ENCODE measurements at places on chromosomes 16 and 17.

DNA sequence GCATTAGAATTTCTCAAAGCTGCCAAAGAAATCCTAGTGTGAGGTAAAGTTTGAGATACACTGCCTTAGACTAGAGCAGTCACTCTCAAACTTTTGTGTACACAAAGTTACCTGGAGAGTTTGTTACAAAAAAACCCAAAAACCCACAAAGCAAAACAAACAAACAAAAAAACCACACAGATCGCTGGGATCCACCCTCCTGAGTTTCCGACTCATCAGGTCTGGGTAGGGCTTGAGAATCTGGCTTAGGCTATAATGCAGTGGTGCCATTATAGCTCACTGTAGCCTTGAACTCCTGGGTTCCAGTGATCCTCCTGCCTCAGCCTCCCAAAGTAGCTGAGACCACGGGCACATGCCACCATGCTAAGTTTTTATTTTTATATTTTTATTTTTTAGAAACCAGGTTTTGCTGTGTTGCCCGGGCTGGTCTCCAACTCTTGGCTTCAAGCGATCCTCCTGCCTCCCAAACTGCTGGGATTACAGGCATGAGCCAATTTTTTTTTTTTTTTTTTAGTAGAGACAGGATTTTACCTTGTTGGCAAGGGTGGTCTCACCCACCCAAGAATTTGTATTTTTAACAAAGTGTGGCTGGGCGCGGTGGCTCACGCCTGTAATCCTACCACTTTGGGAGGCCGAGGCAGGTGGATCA is 22.3 kb upstream of the SMG1 start:
- no peak for DNase-seq

GRCh38 chr17:68418876-68419275 is 38.4 kb downstream of the WIPI1 start:
- no peak for DNase-seq

- no peak for DNase-seq
Observed at GRCh38 chr16:26601335-26601734, 465.4 kb upstream of the C16orf82 start.

DNA sequence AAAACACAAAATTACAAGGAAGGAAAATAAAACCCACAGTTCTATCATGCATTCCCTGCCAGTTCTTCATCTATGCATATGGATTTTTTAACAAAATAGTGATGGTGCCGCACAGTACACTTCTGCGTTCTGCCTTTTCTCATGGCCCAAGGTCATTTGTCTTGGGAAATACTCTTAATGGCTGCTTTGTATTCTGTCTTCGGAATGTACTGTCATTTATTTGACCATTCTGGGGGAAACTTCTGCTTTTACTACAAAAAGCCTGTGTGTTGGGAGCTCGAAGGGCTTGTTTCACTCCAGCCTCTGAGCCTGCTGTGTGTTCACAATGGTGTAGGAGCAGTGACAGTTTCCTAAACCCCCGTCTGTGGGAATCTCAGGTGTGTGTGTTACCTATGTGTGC is 82.8 kb upstream of the SEC14L1 start:
- no peak for DNase-seq

GRCh38 chr17:77109159-77109759 is 31.5 kb upstream of the SEC14L1 start:
- DNase-seq = no peak

GRCh38 chr17:1467898-1468492 is 12.0 kb upstream of the CRK start:
- no peak for DNase-seq

- no peak for DNase-seq
Observed at GRCh38 chr16:19066988-19067348, 446 bp upstream of the COQ7 start.

- no peak for DNase-seq
Observed at GRCh38 chr17:64095144-64095882, 34.6 kb downstream of the ERN1 start.

GRCh38 chr17:9249245-9249953 is 228.1 kb downstream of the NTN1 start:
- no peak for DNase-seq

DNA sequence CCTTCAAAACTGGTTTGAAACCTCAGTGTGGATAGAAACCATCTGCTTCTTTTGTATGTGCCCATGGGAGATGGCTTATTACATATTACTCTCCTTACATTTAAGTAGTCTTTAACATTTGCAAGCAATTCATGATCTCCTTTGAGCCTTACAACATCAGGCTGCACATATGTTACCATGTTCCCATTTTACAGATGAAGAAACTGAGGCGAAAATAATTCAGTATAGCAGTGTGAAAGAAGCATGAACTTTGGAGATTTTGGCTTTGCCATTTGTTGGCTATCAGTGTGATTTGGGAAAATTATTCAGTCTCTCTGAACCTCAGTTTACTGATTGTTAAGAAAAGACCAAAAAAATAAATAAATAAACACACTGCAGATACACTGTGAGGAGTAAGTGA is 15.7 kb downstream of the GNAO1 start:
- no peak for DNase-seq

- DNase-seq = no peak
Observed at GRCh38 chr17:67662712-67663111, 55.0 kb upstream of the NOL11 start.

GRCh38 chr17:79916991-79917901 is 78.0 kb upstream of the CBX4 start:
- DNase-seq = no peak

DNA sequence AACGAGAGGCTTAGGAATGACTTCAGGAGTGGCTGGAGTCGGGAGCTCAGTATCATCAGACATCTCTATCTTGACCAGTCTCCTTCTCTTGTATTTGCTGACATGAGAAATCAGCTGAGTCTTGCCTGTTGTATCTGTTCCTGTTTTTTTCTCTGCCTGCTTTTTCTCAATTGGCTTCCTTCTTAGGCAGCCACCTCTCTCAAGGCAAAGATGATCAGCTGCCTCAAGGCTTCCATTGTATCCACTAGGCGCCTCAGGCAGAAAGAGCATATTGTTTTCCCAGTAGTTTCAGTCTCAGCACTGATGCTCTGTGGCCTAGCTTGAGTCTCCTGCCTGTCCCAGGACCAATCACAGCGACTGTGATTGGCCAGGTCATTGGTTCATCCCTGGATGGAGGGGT is 306.2 kb downstream of the CPPED1 start:
- no peak for DNase-seq

GRCh38 chr16:50778284-50779163 is 36.6 kb downstream of the CYLD start:
- no peak for DNase-seq

- DNase-seq = peak; percentile 38
Observed at GRCh38 chr16:56191156-56191815, at the start of gene GNAO1. GNAO1 (plus strand) TSS chr16:56191489; CDS start chr16:56192236, 747 bp downstream.

DNA sequence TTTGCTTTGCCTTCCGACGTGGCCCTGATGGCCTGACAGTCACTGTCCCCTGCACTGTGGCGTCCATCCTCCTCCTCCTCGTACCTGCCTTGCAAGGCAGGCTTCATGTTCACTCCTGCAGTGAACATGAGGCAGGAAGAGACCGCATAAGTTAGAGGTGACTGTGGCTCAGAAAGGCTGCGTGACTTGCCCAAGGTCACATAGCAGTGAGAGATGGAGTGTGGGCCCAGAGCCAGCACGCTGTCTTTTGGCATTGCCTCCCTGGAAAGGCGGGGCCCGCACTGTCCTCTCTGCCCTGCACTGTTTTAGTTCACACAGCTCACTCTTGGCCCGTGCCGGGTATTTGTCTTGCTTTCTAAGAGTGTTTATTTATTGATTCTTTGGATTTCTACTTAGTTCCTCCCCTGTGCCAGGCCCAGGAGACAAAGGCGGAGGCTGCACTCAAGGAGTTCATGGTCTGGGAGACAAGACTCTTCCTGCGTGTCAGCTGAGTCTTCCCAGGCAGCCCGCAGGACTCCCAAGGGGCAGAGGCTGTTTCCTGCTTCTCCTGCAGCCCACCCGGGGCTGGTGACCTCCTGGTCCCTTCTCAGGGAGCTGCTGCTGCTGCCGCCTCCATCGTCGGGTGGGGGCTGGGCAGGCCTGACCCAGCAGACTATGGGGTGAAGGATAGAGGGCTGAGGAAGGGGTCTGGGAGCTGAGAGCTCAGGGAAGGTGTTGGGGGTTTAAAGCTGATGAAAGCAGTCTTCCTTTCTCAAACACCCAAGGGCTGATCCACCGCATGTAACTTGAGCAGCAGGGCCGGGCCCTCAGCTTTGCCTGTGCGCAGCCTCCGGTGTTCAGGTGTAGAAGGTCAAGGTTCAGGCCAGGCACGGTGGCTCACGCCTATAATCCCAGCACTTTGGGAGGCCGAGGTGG is 12.7 kb downstream of the CYGB start:
- no peak for DNase-seq

DNA sequence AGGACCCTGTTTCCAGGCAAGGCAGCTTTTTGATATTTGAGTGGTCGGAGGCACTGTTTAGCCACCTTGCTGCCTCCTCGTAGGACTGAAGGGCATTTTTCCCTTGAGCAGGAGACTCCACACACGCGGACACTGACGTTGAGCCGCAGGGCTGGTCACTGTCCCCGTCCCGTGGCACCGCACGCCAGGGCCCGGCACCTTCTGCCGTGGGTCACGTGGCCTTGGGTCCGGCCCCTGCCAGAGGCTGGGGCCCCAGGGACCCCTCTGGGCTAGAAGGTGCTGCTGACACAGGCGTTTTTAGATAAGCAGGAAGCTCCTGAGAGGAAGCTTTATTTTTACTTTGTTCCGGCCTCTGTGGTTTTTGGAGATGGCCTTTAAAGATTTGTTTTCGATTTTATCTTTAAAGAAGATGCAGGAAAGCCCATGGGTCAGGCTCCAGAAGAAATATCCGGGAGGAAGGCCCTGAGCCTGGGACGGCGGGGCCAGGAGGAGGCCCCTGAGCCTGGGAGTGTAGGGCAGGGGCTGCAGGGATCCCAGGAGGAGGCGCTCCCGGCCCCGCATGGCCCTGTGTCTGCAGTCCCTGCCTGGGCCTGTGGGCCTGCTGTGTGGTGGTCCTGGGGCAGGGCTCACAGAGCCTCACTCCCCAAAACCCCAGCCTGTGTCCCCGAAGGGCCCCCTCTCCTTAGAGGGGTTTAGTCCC is 30.5 kb upstream of the GNG13 start:
- no peak for DNase-seq

GRCh38 chr17:67478401-67479041 is 101.4 kb downstream of the PITPNC1 start:
- no peak for DNase-seq
